CD4-positive, alpha-beta memory T cell (primary cell): ENCODE measurements at places on chromosomes 2 and 18.

DNA sequence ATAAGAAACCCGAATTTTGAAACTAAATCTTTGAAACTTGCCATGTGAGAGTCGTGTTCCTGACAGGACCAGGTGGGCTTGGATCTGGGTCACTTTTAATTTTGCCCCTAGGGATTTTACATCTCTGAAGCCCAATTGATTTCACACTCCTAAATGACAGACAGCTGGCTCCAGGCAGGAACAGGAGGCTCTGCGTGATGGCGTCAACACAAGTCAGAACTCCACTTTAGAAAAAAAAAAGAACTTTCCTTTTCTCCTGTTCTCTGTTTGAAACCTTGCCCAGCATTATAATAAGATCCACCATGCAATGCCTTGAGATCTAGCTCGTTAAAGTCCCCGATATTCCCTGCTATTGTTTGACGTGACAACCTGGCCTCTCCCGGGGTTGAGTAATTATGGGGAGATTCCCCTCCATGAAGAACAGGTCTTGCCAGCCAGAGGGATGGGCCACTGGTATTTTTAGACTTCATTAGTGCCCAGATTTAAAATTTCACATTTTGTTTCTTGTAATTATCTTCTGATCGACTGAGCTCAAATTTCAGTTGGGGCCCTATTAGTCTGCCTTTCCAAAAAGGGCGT is 260.3 kb downstream of the KLHL29 start:
- DNase-seq, result no peak

- no peak for DNase-seq
These were observed 19.1 kb downstream of the PROKR1 start for GRCh38 chr2:68662466-68662865.

DNA sequence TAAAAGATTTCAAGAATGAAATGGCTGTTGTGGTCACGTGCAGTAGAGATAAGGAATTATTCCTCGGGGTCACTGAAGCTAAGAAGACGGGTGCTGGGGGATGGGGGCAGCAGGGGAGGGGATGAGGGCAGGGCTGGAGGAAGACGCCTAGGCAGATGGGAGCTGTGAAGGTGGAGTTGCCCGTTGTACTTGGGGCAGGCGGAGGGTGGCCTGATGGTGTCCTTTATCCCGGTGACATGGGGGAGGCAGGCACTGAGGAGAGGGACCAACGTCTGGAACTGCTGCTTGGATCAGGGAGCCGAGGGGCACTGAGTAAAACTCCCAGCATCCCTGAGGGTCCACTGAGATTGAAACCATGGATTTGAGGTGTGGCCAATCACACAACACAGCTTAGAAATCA is 64.9 kb downstream of the ZCCHC2 start:
- no peak for DNase-seq

- DNase-seq, result no peak
These were observed 160.9 kb upstream of the VRK2 start for GRCh38 chr2:57885742-57886141.

GRCh38 chr2:3491716-3492474 is 27.4 kb downstream of the ADI1 start:
- DNase-seq, result no peak

DNA sequence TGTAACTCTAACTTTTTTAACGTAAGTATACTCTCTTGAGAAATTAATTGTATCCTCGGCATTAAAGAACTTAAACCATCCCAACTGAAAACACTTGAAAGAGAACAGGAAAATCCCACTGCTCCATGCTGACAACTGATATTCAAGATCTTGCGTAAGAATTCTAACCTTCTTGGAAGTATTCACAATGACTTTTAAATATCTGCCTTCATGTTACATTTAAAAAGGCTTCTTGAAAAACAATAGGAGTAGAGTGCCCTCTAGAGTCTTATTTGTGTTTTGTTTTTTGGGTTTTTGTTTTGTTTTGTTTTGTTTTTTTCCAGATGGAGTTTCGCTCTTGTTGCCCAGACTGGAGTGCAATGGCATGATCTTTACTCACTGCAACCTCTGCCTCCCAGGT is 65.4 kb upstream of the DNAJC10 start:
- no peak for DNase-seq

DNA sequence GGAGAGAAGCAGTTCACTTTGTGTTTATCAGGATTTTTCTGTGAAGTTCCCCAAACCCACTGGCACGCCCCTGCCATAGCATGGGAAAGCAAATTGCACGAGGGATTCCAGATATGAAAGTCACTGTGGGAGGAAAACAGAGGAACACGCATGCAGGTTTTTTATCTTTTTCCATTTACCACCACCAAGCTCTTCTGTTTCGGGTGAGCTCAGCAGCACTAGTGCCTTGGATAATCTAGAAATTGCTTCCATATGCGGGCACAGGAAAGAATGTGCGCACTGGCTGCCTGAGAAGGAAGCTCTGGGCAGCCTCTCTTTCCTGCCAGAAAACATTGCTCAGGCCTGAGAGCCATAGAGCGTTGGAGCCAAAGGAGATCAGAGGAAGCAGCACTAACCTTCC is 65.9 kb upstream of the WIPF1 start:
- no peak for DNase-seq

DNA sequence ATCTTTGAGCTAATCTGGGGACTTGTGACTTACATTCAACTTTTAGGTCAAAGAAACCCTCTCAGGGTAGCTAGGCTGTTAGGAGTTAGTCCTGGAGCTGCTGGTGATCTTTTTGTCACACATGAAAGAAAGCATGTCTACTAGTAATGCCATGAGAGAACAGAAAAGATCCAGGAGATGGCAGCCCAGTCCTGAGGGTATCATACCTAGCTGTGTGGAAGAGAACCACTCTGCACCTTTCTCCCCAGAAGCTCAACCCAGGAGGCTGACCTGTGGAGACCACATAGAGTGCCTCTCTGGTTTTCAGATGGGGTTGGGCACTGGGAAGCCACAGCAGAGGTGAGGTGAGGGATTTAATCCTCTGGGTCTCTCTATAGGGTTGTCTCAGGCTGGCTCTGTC is 460.2 kb upstream of the UBE2E3 start:
- DNase-seq, result no peak

DNA sequence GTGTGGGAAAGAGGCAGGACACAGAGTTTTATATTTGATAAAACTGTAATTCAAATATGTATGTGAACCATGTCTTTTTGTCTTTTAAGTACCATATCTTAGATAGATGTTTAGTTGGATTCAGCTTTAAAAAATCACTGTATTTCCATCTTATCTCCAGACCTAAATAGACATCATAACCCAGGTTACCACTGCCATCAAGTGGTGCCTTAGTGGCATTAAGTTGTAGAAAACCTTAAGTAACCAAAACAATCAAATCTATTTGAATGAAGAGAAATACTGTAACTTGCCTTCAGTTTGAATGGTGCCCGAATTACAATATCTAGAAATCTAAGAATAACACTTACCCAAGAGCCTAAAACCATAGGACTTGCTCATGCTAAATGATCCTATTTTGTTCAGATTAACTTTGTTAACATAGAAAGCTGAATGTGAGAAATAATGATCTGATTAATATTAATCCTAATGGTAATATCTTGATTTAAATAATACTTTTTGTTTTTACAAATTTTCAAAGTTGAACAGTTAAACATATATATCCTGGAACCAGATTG is 92.5 kb upstream of the MAP2 start:
- DNase-seq, result no peak

DNA sequence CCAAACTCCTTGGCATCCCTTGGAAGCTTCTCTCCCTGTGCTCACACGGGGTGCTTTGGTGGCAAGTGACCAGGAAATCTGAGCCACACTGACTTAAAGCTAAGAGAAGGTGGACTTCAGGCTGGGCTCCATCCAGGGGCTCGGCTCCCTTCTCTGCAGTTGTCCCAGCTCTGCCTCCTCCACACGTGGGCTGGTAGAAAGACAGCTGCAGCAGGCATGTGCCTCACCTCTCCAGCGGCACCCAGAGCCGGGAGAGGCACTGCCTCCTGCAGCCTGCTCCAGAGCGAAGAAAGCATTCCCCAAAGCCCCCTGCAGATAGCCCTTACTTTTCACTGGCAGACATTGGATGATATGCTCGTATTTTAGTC is 11.3 kb downstream of the KCNF1 start:
- DNase-seq, result no peak

- DNase-seq, result no peak
These were observed 161.0 kb upstream of the TMEM200C start for GRCh38 chr18:6056171-6056910.

GRCh38 chr2:201419057-201419635 is 32.1 kb downstream of the TRAK2 start:
- no peak for DNase-seq

DNA sequence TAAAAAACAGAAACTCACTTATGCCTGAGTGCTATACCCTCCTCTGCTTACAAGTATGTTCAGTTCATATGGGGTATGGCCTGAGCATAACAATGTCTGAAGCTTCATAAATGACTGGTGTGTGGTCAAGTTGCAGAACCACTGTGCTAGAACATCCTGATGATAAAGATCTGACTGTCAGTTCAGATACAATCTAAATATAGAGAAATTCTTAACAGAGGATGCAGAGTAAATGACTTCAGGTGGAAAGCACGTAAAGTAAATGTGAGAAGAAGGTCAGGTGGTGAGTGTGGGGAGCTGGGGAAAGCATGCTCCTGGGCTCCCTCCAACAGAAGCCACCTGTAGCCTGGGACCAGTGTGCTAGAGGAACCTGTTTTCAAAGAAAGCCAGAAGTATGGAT is 926.2 kb downstream of the TSN start:
- DNase-seq, result no peak

DNA sequence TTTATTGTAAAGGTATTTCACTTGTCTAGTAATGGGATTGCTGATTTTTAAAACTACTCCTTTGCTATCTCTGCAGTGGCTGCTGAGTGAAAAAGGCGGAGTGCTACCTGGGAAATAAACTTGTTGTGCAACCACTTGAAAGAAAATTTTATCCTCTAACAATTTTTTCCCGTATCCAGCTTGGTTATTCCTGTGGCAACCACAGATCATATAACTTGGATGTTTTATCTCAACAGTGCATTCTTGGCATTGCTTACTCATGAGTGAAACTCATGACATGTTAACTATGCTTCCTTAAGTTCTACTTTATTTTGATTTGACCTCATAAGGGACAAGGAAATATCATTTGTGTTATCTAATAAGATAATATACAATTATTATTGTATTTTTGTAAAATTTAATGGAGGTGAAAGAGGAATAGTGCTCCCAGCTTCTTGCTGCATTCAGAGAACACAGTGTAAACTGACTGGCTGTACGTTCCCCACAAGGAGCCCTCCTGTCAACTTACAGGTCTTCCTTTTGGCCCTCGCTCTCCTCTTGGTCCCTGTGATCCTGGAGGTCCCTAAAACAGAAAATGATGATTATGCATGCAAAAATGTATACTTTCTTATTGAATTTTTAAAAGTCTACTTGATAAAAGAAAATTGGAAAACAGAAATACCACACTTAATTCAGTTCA is 82.7 kb downstream of the COL5A2 start:
- no peak for DNase-seq

GRCh38 chr2:135076556-135076955 is 24.5 kb downstream of the RAB3GAP1 start:
- no peak for DNase-seq

- DNase-seq, result no peak
These were observed 69.5 kb downstream of the GPD2 start for GRCh38 chr2:156505696-156506095.

DNA sequence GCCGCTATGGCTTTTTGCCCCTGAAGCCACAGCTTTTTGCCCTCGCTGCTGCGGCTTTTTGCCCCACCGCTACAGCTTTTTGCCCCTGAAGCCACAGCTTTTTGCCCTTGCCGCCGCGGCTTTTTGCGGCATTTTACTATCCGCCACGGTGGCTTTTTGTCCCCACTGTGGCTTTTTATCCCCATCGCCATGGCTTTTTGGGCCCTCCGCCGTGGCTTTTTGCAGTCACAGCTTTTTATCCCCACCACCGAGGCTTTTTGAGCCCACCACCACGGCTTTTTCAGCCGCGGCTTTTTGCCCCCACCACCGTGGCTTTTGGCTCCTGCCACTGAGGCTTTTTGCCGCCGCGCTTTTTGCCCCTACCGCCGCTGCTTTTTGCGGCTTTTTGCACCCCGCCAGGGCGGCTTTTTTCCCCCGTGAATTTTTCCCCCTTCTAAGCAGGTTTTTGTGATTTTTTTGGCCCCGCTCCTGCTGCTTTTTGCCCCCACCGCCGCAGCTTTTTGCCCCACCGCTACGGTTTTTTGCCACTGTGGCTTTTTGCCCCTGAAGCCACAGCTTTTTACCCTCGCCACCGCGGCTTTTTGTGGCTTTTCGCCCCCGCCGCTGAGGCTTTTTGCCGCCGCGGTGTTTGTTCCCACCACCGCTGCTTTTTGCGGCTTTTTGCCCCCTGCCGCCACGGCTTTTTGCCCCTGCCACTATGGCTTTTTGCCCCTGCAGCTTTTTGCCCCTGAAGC is 2797.2 kb upstream of the TEKT4 start:
- no peak for DNase-seq

DNA sequence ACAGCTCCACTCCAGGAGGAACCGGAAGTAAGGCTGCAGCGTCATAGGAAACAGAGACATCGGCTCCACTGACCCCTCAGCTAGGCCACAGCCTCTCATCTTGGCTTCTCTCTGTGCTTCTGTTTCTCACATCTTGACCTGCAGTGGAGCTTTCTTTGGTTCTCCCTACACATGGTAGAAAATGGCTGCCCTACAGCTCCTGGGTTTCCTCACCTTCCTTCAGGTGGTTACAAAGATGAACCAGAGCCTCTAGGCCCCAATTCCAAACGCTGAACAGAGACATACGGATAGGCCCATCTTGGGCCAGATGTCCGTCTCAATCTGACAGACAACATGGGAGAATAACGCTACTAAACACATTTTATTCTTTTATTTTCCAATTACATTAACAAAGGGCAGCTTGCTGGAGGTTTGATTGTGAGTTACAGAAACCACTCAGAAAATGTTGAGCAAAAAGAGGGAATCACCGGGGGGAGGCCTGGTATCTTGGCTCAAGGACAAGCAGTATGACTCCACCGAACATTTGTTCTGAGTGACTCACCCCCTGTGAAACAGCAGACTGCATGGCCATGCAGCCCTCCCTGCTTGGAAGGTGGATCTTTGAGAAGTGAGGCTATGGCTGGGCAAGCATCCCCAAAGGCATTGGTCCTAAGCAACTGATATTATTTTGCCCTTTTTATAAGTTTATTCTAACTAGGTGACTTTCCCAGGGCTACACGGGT is 303.5 kb downstream of the CDCA7 start:
- no peak for DNase-seq

DNA sequence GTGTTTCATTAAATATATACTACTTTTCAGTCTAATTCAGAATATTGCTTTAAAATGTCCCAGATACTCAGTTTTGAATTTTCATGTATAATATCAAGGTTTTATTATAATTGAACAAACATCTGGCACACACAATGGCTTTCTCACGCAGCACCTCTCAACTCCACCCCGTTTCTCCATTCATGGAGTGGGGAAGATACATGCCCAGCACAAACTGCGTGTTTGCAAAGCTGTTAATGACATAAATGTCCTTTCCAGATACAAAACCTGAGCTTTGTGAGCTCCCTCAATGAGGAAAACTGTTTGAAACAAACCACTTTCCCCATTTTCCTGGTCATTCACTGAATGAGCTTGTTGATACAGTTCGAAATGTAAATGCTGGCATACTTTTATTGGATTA is 150.3 kb upstream of the RASGRP3 start:
- no peak for DNase-seq
